COR-L47 (cell line): ENCODE measurements at places on chromosomes 7 and 10.

GRCh38 chr7:29194594-29195427 is at the start of gene CHN2:
Gene CHN2 (plus strand): TSS chr7:29194775.
- DNase-seq = peak; percentile 62

- DNase-seq = peak; percentile 52
Observed at GRCh38 chr10:78458983-78459638, 425.4 kb downstream of the RPS24 start.

GRCh38 chr7:83849131-83849530 is 200.2 kb upstream of the SEMA3E start:
- no peak for DNase-seq

GRCh38 chr7:71384094-71384493 is 252.2 kb downstream of the GALNT17 start:
- no peak for DNase-seq

DNA sequence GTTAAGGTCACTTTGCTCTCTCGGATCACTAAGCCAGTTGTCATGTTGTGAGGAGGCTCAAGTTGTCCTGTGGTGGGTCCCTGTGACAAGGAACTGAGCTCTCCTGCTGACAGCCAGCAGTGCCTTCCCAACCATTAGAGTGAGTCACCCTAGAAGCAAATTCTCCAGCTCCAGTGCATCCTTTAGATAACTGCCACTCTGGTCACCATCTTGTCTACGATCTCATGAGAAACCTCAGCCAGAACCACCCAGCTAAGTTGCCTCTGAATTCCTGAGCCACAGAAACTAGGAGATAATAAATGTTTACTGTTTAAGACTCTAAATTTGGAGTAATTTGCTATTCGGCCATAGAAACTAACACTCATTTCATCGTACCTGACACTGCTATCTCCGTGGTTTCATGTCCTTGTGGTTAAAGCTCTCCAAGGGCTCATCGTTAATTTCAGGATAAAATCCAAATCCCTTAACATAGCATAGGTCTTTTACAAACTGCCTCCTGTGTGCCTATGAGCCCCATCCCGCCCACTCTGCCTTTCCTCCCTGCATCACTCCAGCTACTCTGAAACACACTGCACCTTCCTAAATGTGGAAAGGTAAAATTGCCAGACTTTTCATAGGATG is 56.5 kb upstream of the WIPF3 start:
- DNase-seq = no peak

- no peak for DNase-seq
Observed at GRCh38 chr10:45424668-45425404, 50.8 kb downstream of the ALOX5 start.

GRCh38 chr10:1278306-1278705 is 222.1 kb downstream of the WDR37 start:
- no peak for DNase-seq

DNA sequence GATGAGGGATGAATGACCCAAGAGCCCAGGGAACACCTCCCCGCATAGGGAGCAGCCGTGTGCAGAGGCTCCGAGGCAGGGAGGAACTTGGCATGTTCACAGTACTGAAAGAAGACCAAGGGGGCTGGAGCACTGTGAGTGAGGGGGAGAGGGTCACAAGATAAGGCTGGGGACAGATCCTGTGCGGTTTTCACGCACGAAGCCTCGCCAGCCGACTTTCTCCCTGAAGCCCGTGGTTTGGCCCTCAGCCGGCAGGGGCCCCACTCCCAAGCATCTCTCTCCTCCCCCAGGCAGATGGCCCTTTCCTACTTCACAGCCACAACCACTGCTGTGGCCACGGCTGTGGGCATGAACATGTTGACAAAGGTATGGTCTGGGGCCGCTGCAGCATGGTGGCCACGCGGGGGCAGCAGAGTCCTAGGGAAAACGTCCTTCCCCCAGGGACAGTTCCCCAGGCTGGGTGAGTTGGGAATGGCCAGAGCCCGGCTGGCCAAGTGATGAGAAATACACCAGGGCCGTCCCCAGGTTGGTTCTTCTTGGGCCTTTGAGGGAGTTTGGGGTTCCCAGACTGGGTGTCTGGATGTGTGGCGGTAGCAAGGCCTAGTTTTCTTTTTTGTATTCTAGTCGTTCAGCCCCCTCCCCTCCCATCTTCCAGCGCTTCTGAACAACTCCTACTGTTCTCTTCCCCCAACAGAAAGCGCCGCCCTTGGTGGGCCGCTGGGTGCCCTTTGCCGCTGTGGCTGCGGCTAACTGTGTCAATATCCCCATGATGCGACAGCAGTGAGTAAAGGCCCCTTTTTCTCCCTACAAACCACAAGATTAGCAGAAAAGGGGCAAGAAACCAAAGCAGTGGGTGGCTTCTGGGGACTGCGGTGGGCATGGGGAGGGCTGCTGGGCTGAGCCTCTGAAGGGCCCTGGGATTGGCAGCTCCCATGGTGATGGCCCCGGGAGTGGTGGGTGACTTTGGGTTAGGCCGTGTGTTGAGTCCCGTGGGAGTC is 14.4 kb upstream of the WBP1L start:
- peak; percentile 33 for DNase-seq

GRCh38 chr10:78775891-78776290 is 292.9 kb upstream of the ZMIZ1 start:
- DNase-seq = no peak

GRCh38 chr7:101278461-101279292 is 33.8 kb upstream of the FIS1 start:
- no peak for DNase-seq

DNA sequence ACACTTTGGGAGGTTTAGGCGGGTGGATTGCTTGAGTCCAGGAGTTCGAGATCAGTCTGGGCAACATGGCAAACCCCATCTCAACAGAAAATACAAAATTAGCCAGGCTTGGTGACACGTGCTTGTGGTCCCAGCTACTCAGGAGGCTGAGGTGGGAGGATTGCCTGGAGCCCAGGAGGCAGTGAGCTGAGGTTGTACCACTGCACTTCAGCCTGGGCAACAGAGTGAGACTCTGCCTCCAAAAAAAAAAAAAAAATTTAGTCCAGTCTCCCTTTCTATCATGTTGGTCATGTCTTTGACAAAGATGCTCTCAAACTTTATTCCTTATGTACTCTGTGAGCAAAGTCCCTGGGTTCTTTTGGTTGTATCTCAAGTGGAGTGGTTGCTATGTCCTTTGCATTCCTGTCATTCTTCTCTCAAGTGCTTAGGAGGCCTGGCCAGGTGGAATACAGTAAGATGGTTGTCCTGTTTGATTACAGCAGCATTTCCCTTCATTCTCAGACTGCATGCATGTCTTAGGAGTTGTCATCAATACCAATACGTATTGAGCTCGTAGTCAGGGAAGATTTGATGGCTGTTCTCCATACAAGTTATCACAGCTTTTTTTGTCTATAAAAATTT is 85.7 kb downstream of the MMRN2 start:
- DNase-seq = no peak

DNA sequence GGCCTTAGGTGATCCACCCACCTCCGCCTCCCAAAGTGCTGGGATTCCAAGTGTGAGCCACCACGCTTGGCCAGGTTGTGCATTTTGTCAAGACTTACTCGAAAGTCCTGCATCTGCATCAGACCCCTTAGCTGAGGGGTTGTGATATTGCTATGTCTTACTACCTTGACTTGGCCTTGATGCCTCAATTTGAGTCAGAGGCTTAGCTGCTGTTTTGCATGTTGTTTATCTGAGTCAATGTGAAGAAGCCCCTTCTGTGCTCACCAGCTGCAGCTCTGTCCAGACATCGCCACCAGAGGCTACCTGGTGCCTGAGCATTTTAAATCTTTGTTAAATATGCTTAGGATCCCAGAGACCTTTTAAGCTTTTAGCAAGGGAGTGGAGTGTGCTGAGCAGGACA is 18.1 kb downstream of the UBE2D4 start:
- no peak for DNase-seq

DNA sequence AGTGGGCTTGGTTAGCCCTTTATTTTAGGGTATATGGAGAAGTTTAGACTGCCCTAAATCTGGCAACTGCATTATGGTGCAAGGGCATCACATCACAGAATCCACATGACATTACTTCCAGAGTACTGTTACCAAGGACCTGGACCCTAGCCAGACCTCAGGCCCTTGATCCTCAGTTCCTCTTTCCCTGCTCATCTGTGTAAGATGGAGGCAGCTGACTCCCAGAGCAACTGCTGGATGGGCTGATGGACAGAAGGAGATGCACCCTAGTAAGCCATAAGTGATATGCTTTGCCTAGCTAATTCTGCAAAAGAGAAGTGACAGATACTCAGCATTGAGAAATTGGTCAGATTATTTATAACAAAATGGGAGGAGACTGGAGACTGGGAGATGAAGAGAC is 131.7 kb downstream of the DYNC1I1 start:
- DNase-seq = no peak

- no peak for DNase-seq
Observed at GRCh38 chr10:36036137-36036536, 394.0 kb upstream of the FZD8 start.

- DNase-seq = no peak
Observed at GRCh38 chr10:14958872-14959220, 342 bp upstream of the MEIG1 start.

DNA sequence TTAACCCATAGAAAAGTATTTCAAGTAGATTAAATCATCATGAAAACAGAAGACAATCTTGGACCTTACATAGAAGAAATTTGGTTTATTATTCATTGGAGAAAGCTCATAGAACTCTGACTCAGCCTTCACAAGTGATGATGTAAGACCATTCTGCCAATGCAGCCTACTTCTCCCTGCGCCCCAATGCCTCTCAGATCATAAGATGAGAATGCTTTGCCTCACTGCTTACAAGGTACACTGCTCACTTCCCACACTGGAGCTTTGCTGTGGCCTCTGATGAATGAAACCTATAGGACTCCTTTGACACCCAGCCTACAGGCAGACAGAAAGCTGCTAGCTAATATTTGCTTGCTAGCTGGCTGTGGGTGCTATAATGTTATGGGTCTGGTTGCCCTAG is 569.4 kb upstream of the STEAP1 start:
- DNase-seq = no peak

- no peak for DNase-seq
Observed at GRCh38 chr10:3980660-3981059, 195.7 kb upstream of the KLF6 start.

- no peak for DNase-seq
Observed at GRCh38 chr10:61943674-61944378, 42.3 kb downstream of the ARID5B start.

DNA sequence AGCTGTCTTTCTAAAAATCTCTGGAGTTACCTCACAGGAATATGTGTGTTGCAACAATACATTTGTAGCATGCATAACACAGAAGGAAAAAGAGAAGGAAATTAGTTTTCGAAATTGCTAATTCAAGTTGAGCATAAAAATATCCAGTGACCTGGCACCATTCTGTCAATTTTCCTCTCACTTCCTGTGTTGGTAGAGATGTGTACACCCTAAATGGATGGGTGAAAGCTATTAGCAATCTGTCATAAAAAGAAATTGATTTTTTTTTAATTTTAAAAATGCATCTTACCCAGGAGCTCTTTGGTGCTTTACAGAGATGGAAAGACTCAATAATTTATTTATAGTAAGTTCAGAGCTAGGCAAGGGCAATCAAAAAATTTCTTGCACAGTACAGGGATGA is 333.3 kb upstream of the TMEM229A start:
- no peak for DNase-seq

- no peak for DNase-seq
Observed at GRCh38 chr10:28284126-28284525, 18.7 kb downstream of the MPP7 start.

DNA sequence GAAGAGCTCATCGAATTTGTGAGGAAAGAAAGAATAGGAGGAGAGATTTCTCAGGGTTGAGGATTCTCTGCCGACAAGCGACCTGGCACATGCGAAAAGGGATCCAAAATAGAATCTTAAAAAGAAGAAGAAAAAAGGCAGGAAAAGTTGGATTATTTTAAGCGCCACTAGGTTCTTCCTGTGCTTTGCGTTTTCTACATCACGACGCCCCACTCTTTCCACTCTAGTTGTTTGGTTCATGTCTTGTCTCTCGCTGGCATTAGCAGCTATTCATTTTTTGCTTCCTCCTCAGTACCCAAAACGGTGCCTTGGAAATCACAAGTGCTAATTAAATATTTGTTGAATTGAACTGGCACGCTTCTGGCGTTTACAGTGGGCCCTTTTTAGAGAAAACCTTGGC is 674 bp upstream of the FRA10AC1 start:
- no peak for DNase-seq

- DNase-seq = no peak
Observed at GRCh38 chr10:82266438-82266837, 391.4 kb downstream of the NRG3 start.

DNA sequence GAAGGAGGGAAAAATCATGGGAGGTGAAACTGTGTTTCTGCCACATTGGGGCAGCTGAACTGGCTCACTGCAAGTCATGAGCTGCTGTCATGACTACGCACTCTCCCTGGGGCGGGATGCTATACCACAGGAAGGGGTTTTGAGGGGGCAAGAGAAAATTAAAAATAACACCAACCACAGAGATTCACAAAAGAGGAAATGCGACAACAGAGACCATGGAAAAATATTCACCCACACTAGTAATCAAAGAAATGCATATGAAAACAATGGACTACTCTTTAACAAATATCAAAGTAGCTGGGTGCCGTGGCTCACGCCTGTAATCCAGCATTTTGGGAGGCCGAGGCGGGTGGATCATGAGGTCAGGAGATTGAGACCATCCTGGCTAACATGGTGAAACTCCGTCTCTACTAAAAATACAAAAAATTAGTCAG is 65.2 kb upstream of the TM9SF3 start:
- DNase-seq = no peak

GRCh38 chr10:98832738-98833137 is 386.0 kb upstream of the HPS1 start:
- no peak for DNase-seq

- no peak for DNase-seq
Observed at GRCh38 chr7:94250987-94251386, 143.7 kb upstream of the COL1A2 start.

GRCh38 chr7:65382452-65382851 is 8.8 kb downstream of the ZNF92 start:
- no peak for DNase-seq

GRCh38 chr10:82572744-82573143 is 697.8 kb downstream of the NRG3 start:
- DNase-seq = no peak

- no peak for DNase-seq
Observed at GRCh38 chr10:80539421-80540031, 1.8 kb downstream of the SH2D4B start.

DNA sequence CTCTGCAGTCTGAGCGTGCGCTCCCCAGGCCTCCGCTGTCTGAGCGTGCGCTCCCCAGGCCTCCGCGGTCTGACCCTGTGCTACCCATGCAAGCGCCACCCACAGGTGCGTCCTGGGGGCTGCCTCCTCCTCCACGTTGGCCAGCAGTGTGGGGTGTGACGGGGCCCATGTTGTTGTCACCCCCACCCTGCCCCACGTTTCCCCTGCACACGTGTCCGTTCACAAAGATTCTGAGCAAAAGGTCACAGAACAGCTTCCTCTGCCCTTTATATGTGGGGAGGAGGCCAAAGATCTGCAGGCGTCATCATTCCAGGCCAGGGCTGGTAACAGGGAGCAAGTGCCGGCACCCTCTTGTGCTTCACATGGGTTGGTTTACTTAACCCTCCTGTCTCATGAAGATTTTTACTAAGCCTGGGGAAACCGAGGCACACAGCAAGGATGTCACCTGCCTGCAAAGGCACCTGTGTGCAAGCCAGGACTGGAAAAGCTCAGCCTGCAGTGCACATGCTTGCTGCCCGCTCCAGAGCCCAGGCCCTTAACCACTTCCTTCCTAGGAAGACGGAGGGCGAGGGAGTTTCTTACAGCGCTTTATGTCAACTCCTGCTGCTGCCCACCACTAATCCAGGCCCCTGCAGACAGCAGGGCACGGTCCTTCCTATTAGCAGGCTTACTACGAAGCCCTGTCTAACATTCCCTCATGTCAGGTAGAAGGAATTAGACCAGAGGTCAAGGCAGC is 4.8 kb downstream of the GPR146 start:
- no peak for DNase-seq
